ENCODE measurements at places on chromosomes 4 and X.

- no peak for DNase-seq
Measured at GRCh38 chr4:182547435-182547834, 304.2 kb downstream of the TENM3 start.

DNA sequence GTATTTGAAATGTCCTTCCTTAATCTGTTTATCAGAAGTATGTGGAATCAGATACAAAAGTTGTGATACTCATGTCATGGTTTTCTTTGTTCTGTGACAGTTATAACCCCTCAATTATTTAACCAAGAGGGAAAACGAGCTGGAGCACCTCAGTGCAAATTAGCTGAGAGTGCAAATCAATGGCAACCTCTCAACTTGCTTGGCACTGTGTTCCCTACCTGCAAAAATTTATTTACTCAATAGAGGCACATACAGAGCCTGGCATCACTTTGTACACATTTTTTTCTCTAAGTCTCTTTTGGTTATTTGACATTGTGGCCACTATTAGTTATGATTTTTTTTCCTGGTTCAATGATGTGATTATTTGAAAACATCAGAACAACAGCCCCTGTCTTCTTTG, 186.2 kb downstream of the STIM2 start:
- DNase-seq: no peak

GRCh38 chrX:112991801-112992200, 151.2 kb upstream of the AMOT start:
- DNase-seq: no peak

- no peak for DNase-seq
Measured at GRCh38 chr4:108292229-108292628, 123.5 kb upstream of the LEF1 start.

GRCh38 chr4:88008122-88008742, 797 bp downstream of the PKD2 start:
- no peak for DNase-seq

GRCh38 chr4:96407225-96407624, 567.3 kb downstream of the PDHA2 start:
- DNase-seq: no peak

DNA sequence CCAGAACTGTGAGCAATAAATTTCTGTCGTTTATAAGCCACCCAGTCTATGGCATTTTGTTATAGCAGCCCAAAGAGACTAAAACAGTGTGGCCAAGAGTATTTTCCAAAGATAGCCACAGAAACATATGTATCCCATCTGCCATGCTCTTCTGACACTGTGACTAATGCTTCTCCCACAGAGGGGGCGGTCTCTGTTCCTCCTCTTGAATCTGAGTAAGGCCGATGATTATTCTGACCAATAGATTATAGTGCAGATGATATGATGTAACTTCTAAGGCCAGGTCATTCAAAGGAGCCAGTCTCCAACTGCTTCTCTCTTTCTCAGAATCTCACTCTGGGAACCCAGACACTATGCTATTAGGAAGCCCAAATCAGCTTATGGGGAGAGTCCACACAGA, 570.7 kb downstream of the BCOR start:
- no peak for DNase-seq

- DNase-seq: peak; percentile 17
Measured at GRCh38 chrX:68196939-68197791, 236.1 kb downstream of the OPHN1 start.

DNA sequence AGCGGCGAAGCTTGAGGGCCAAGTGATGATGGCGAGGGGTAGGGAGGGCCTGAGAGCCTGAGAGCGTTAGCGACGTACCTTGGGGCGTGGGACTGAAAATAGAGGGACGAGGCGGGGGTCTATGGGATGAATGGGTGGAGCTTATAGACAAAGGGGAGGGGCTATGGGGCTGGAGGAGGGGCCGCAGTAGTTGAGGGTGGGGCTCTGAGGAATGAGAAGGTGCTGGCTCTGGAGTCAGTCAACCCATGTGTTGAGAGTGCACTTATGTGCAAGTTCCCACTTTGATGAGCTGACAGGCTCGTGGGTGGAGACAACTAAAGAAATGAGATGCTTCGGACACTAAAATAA, 488 bp downstream of the TBC1D25 start:
- DNase-seq: peak; percentile 87

DNA sequence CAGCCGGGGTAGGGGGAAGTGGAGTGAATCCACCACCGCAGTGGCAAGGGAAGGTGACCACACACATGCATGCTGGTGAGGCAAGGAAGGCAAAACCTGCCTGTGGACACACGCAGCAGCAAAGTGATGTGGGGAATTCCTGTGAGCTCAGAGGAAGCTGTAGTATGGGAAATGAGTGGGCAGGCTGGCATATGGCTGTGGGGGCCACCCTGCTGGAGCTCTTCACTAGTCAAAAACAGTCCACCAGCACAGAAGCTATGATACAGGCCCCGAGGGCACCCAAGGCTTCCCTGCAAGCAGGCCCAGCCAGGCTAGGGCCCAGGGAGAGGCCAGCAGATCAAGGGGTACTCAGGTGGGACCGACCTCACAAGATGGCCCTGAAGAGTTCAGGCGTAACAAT, 239.1 kb downstream of the CHM start:
- no peak for DNase-seq

DNA sequence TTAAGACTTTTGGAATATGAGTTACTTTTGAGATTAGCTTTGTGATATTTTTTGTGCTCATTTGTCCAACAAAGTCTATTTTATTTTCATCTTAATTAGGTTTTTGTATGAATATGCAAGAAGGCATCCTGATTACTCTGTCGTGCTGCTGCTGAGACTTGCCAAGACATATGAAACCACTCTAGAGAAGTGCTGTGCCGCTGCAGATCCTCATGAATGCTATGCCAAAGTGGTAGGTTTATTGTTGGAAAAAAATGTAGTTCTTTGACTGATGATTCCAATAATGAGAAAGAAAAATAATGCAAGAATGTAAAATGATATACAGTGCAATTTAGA, 10.8 kb downstream of the ALB start:
- no peak for DNase-seq

DNA sequence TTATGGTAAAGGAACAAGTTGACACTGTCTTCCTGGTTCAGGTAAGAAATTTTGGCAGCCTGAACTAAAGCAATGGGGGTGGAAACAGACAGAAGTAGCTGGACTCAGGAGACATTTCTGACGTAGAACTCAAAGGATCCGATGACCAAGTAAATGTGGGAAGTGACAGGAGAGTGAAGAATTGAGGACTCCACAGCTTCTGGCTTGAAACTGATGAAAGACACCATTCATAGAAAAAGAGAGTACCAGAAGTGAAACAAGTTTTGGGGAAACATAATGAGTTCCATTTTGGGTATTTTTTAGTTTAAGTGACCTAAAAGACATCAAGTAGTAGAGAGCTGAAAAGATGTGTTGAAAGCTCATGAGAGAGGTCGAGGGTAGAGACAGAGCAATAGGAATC, 5.7 kb downstream of the FAM120C start:
- no peak for DNase-seq

GRCh38 chr4:119834906-119835612, 206.5 kb upstream of the PDE5A start:
- DNase-seq: no peak

DNA sequence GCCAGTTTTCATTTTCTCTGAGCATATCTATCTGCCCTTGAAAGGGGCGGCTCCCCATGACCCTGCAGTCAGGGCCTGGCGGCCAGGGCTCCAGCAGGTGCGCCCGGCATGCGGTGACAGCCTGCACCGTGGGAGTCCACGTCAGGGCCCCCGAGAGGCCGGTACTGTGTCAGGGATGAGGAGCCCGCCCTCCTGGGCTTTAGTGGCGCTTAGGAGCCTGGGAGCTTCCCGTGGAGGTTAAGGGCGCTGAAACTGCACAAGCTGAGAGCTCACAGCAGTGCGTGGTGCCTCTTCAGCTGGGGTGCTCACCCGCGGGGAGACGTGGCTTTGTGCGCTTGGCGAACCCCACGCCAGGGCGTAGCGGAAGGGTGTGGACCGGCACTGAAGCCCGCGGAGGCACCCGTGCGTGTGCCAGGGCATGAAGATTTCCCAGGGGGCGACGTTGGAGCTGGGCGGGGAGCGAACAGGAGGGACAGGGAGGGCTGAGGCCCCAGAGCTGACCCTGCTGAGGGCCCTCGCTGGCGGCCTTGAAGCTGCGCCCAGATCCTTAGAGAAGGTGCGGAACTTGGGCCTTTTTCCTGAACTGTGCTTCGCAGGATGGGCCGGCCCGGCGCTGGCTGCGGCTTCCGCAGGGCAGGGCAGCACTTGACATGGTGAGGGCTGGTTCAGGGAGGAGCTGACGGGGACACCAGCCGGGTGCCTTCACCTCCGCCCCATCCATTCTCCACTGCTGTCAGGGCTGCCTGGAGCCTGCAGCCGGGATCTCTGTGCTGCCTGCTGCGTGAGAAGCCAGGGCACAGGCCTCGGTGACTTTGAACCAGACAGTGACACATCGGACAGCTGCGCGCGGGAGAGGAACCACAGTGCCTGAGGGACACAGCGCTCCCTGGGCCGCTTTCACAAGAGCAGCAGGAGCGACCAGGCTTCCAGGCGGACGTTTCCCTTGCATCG, 32.9 kb downstream of the HTT-AS start:
- DNase-seq: peak; percentile 64

DNA sequence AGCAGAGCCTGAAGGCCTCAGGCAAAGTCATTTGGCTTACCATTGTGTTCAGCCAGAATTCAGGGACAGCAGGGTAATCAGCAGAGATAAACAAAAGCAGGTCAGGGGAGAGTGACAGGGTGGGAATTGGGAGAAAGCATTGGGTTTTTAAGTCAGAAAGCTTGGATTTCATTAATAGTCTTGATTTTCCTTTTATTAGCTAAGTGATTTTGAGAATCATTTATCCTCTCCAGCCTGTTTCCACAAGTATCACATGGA, 410.1 kb downstream of the HNRNPD start:
- DNase-seq: no peak

DNA sequence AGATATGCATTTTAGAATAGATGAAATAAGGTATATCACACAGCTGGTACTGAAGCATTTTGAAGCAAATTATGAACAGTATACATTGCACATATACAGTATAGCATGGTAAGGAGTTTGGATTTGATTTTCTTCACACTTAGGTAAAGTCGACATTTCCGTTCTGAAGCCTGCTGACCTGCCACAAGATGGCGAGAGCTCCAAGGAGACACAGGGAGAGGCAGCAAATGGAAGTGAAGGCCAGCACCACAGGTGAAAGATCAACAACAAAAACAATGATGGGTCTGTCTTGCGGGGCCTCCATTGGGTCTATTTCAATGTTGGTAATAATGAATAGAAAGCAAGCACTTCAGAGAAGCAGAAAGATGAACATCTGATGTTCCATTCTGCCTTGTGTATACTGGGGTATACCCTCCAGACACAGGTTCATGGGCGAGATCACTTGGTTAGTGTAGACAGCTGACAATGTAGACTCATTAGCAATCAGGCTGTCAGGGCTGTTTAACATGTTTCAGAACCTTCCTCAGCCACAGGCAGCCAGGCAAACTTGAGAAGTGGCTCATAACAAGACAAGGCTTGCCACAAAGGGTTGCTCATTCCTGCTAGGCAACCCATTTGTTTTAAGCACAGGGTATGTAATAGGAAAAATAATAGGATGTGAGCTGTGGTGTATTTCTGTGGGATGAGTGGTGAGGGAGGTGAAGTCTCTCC, 21.4 kb upstream of the NOX1 start:
- no peak for DNase-seq

DNA sequence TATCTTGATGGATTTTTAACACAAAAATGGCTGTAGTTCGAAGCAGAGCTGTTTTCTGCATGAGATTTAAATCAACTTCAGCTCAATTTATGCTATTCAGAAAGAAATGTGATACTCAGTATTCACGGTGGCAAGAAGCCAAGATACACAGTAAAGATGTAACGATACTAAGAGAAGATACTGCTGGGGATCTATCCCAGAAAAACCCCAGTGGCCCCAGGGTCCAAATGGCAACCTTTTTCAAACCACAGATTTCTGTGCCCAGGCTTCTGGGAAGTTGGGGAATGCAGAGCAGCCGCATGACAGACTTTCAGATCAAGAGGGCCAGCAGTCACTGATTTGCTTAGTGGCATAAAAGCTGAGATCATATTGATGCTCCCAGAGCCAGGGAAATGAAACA, 353.9 kb downstream of the AFF2 start:
- DNase-seq: no peak

DNA sequence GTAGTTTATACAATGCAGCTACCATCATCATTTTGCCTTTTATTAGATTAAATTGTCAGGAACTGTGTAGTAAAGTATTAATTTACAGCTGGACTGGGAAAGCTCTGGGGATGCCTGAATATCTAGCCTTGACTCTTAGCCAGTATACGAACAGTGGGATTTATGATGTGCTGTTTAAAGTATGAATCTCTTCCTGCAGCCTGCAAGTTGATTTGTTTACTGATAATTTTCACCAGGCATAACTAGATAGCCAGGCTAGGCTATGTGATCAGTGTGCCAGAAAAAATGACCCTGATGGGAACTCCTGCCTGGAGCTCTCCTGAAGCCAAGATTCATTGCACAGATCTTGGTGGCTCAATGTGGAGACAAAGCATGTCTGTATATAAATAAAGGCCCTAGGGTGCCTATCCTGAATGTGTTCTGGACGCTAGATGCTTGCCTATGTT, 119.2 kb downstream of the SCLT1 start:
- no peak for DNase-seq

GRCh38 chr4:128525387-128525786, 237.8 kb upstream of the PGRMC2 start:
- no peak for DNase-seq

GRCh38 chrX:124725502-124725901, 379.1 kb downstream of the SH2D1A start:
- no peak for DNase-seq

- no peak for DNase-seq
Measured at GRCh38 chrX:18956303-18957032, 27.4 kb downstream of the PHKA2 start.

DNA sequence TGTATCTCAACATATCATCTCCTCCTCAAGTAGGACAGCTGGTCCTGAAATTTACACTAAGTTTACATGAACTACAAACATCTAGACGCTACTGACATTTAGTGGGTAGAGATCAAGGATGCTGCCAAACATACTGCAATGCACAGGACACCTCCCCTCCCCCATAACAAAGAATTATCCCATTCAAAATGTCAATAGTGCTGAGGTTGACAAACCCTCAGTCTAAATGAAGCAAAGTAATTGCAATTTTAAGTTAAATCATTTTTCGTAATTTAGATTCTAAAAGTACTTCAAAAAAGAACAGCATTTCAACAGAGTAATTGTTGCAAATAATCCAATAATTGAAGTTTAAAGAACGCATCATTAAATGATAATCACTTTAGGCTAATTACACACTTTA, 1.2 kb downstream of the PRMT9 start:
- no peak for DNase-seq

GRCh38 chrX:148381603-148382002, 118.8 kb upstream of the AFF2 start:
- no peak for DNase-seq

- DNase-seq: no peak
Measured at GRCh38 chr4:40812386-40812785, 62.6 kb downstream of the NSUN7 start.

- no peak for DNase-seq
Measured at GRCh38 chr4:169184686-169185085, 86.1 kb downstream of the SH3RF1 start.
